EH (cell line): ENCODE measurements at places on chromosomes 1 and 21.

GRCh38 chr1:247441606-247442005, 16.3 kb downstream of the OR2B11 start:
- DNase-seq: no peak

GRCh38 chr1:242886137-242886536, 361.6 kb upstream of the PLD5 start:
- no peak for DNase-seq

- DNase-seq: no peak
These were observed 70.4 kb downstream of the PRDM16 start for GRCh38 chr1:3139451-3139852.

- no peak for DNase-seq
These were observed 79.2 kb downstream of the OLIG1 start for GRCh38 chr21:33149181-33149580.

- DNase-seq: no peak
These were observed 8.7 kb upstream of the ZNF362 start for GRCh38 chr1:33247545-33247944.

- DNase-seq: no peak
These were observed 191.0 kb upstream of the NRIP1 start for GRCh38 chr21:15255763-15256162.

GRCh38 chr1:96409689-96410088, 311.9 kb upstream of the PTBP2 start:
- DNase-seq: no peak

DNA sequence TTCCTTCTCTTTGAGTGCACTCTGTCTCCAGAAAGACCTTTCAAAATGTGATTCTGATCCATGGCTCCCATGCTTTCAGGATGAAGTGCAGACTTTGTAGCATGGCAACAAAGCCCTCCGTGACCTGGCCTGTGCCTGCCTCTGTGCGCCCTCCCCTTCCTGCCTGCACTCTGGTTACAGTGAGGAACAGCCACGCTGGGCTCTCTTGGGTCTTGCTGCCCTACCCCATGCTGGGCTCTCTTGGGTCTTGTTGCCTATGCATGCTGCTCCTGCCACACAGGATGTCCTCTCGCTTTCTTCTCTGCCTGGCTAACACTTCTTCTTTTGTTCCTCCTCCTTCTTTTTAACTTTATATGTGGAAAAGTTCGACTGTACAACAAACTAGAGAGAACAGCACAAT, 28.0 kb downstream of the LMOD1 start:
- DNase-seq: no peak

DNA sequence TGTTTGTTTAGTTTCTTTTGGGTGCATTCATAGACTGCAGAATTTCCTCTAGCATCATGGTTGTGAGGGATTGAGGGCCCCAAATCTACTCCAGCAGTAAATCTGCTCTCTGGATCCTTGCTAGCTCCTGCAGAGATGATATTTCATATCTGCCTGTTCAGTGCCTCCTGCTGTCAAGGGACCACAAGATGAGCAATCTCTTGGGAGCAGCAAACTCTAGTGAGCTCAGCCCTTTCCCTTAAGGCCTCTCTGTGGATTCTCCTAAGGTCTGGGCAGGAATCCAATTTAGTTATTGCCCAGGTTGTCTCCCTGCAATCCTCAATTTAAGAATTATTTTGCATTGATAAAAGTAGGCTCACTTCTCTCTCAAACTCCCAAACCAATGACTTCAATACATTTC, 76.9 kb downstream of the RGS18 start:
- no peak for DNase-seq

DNA sequence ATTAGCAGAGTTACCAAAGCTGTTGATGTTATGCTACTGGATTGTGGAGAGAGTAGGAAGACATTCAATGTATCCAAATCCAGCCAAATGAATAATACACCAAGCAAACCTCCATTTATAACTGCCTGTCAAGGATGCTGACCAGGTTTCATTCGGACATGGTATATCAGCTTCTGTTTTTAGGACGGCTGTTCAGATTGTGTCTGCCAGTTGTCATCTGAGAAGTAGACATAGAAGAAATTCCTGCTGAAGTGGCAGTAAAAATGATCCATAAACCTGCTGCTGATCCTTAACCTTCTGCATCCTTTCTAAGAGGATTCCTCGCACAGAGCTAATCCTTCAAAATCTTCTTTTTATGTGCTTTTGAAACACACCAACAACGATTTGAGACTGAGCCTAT, 663.6 kb upstream of the PLXNA2 start:
- DNase-seq: no peak

DNA sequence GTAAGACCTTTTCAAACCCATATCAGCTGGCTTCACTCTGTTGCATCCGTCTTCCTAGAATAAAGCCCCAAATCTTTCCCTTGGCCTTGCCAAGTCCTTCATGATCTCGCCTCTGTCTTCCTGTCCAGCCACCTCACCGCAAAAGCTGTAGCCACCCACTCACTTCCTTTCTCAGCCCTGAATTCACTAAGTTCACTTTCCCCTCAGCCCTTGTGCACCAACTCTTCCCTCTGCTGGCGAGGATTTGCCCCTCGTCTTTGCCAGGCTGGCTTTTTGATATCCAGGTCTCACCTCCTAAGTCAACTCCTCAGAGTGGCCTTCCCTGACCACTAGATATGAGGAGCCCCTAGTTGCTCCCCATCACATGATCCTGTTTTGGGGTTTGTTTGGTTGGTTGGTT, 3.9 kb upstream of the COL16A1 start:
- DNase-seq: peak; percentile 80

DNA sequence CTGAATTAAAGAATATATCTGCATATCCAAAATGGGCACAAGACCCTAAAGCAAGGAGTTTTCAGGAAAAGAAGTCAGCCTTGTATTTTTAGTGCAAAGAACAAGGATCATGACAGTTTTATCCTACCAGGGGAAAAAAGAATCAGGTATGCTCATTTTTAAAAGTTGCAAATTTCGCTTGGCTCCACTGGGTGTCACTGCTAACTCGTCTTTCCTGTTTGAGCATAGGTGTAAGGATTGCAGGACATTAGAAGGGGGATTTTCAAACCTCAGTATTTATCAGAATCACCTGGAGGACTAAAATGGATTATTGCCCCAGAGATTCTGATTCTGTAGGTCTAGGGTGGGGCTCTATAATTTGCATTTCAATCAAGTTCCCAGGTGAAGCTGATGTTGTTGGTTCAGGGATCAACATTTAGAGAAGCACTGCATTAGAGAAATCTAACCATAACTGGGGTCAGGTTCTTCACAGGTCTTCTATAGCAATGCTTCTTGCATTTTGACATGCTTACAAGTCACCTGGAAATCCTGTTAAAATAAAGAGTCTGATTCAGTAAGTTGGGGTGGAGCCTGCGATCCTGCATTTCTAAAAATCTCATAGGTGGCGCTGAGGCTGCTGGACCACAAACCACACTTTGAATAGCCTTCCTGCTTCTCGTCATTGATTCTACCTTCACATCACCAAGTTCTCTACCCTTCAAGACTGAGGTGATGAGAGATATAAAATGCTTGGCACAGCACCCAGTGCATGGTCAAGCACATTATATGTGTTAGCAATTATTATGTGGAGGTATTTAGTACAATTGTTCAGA, 39.6 kb downstream of the NUF2 start:
- peak; percentile 11 for DNase-seq
